ENCODE measurements at places on chromosomes 13 and 19. TPM values are rescaled to one million over a fixed set of nuclear protein-coding genes. Genes with fewer than 3 reads are reported as not detected.
A peak's percentile ranks its signal among the peaks of the same experiment; 100 is the strongest.

- no peaks in the 10 kb centered on the region for H3K36me3 ChIP-seq
- H3K27me3 ChIP-seq, result no peaks in the 10 kb centered on the region
- no peak overlapping the region for H3K27ac ChIP-seq
- no peaks in the 10 kb centered on the region for H3K4me1 ChIP-seq
- H3K4me3 ChIP-seq, result no peak overlapping the region
Measured at GRCh38 chr13:102708991-102709390, 14.1 kb upstream of the METTL21C start.

DNA sequence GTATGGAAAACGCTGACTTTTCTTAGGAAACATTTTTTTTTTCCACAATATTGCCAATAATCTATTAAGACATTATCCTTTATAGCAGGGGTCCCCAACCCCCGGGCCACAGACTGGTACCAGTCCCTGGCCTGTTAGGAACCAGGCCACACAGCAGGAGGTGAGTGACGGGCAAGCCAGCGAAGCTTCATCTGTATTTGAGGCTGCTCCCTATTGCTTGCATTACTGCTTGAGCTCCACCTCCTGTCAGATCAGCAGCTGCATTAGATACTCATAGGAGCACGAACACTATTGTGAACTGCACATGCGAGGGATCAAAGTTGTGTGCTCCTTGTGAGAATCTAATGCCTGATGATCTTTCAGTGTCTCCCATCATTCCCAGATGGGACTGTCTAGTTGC lies 793.7 kb downstream of the SLITRK5 start:
- H3K4me3 ChIP-seq, result no peak overlapping the region
- H3K27ac ChIP-seq, result no peak overlapping the region
- no peaks in the 10 kb centered on the region for H3K27me3 ChIP-seq
- no peaks in the 10 kb centered on the region for H3K36me3 ChIP-seq
- no peaks in the 10 kb centered on the region for H3K4me1 ChIP-seq
- no peak for DNase-seq

DNA sequence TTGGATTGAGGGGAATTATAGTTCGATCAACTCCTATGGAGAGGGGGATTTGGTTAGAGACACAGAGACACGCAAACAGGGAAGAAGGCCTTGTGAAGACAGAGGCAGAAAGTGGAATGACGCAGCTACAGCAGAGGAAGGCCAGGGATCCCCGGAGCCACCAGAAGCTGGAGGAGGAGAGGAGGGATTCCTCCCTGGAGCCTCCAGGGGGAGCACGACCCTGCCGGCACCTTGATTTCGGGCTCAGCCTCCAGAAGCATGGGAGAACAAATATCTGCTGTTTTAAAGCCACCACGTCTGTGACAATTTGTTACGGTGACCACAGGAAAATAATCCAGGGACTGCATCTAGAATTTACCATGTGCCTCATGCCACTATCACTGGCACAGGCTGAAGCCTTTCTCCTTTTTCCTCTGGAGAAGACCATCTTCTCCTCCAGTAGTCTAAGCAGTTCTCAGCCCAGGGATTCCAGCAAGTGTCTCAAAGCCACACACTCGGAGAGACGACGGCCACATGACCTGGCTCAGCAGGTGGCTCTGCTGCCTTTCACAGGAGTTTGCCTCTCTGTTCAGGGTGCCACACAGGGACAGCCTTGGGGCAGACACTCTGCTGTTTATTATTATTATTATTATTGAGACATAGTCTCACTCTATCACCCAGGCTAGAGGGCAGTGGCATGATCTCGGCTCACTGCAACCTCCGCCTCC lies 39.9 kb upstream of the CCNE1 start:
- H3K27me3 ChIP-seq, result no peaks in the 10 kb centered on the region
- H3K36me3 ChIP-seq, result no peaks in the 10 kb centered on the region
- peaks cover 8% of the 10 kb centered on the region for H3K4me1 ChIP-seq
- no peak overlapping the region for H3K27ac ChIP-seq
- peak; percentile 28 for DNase-seq

GRCh38 chr13:79898202-79898826 lies 417.4 kb downstream of the NDFIP2 start:
- H3K4me1 ChIP-seq, result no peaks in the 10 kb centered on the region
- H3K27ac ChIP-seq, result no peak overlapping the region
- DNase-seq, result no peak

DNA sequence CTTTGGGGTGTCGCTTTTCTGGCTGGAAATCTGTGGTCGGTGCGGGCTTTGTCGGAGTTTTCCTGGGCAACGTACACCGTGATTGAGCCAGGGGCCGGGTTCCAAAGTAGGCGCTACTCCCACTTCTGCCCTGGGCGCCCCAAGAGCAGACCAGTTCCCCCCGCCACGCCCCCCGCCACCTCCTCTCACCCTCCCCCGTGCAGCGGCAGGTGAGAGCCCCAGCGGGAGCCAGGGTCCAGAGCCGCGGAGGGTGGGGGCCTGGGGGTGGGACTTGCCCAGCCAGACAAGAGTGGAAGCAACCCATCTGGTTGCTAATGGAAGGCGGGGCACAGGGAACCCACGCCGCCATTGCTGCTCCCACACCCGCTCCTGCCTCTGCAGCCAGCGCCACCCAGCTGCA lies 2195.9 kb downstream of the PCDH9 start:
- H3K27me3 ChIP-seq, result no peaks in the 10 kb centered on the region
- H3K27ac ChIP-seq, result no peak overlapping the region
- no peak for DNase-seq
- H3K4me3 ChIP-seq, result no peak overlapping the region
- no peaks in the 10 kb centered on the region for H3K4me1 ChIP-seq
- H3K36me3 ChIP-seq, result no peaks in the 10 kb centered on the region

DNA sequence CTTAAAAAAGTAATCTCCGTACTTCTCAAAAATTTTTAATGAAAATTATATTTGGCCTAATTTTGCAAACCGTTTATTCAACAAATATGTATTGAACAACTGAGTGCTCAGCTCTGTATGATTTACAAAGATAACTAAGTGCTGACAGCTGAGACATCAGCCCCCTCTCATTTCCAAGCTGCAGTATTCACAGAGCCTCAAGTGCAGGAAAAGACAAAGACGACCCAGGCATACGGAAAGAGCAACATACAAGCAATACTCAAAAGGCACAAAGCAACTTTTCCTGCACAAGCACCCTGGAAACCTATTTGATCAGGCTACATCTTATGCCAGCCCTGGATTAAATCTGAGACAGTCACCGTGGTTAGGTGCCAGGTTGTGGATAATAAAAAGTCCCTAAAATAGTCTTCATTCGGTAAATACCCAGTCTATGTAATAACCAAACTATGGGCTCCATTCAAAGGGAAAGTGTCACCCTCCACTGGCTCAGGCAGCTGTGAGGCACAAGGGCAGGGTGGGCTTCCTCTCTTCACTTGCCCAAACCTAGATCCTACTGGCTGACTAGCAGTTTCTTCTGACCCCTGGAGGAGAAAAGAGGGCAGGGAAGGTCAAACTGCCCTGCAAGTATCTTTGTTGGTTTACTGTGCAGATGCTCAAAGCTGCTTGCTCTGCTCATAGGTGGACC lies 65.5 kb downstream of the TBC1D4 start:
- no peak for DNase-seq
- peaks cover 3% of the 10 kb centered on the region for H3K4me1 ChIP-seq
- no peak overlapping the region for H3K4me3 ChIP-seq
- H3K27me3 ChIP-seq, result no peaks in the 10 kb centered on the region
- H3K36me3 ChIP-seq, result no peaks in the 10 kb centered on the region
- H3K27ac ChIP-seq, result no peak overlapping the region

GRCh38 chr13:48449656-48450055 lies 36.7 kb upstream of the LPAR6 start:
- no peak for DNase-seq
- no peaks in the 10 kb centered on the region for H3K4me1 ChIP-seq
- H3K27ac ChIP-seq, result no peak overlapping the region
- H3K36me3 ChIP-seq, result no peaks in the 10 kb centered on the region
- no peak overlapping the region for H3K4me3 ChIP-seq

The KLK3 gene
- not detected for total RNA-seq

The PSG2 gene
- not detected for total RNA-seq

The ZSCAN1 gene
- total RNA-seq, result not detected

Measured in Panc1 (cell line).